Mucosa of gallbladder (tissue), 1 donor: ENCODE measurements at places on chromosomes 2 and 18.

DNA sequence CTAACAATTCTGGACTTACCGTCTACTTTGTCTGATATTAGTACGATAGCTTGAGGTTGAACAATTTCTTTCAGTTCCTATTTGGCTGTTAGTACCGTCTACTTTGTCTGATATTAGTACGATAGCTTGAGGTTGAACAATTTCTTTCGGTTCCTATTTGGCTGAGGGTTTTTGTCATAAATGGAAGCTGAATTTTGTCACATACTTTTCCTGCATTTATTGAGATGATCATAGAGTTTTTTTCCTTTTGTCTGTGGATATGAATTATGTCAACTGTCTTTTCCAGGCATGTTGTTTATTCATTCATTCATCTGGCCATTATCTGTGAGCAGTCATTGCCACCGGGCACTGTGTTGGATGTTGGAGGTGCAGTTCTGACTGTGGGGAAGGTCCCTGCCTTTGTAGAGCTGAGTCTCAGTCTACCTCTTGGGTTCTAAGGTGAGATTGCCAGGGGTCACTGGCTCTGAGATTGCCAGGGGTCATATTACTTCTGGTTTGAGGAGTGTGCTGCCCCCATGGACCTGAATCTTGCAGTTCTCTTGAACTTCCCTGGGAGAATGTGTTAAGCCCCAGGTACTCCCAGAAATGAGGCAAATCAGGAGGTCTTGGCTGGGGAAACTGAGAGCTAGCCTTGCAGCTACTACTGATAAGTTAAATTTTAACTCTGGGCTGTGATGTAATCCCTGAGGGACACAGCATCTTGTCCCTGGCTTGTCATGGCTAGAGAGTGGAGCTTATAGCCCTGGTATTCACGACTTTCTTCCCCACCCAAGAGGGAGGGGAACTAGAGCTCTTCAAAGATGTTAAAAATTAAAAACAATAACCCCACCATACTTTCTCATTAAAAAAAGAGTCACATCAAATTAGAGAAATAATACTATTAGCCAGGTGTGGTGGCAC lies 89.1 kb upstream of the MBOAT2 start:
- no peak for DNase-seq

DNA sequence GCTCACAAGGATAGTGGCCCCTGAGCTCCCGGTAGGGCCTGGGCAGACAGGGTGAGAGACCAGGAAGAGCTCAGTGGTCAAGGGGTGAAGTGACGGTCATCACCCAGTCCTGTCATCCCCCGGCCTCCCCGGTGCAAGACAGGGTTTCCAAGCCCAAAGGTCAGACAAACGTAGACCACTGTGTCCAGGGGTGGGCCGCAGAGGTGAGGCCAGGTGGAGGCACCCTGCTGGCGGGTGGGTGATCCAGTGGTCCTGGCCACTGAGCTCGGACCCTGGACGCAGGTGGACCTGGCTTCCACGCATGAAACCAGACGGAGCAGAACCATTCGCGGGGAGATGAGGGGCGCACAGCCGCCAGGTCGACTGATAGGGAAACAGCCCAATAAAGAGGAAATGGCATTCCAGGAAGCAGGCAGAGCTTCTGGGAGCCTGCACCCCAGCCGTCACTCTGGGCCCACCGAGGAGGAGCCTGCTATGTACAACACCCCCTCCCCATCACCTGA lies 14.4 kb upstream of the SNED1 start:
- no peak for DNase-seq

DNA sequence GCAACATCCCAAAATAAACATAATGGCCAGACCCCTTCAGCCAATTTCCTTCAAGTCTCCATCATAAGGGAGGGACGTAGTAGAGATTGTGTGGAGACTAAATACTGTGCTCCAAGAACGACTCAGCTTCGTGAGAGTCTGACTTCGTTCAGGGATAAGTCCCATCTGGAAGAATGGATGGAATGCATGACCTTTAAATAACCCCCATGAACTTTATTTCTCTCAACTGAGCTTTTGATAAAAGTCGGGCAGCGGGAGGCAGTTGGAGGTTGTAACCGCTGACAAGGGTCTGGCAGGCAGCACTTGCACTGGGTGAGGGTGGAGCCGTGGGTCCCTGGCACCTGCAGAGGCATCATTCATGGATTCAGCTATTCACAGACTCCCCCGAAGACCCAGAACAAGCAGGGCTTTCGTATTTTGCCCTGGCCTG lies 115.9 kb downstream of the ZFP36L2 start:
- no peak for DNase-seq

DNA sequence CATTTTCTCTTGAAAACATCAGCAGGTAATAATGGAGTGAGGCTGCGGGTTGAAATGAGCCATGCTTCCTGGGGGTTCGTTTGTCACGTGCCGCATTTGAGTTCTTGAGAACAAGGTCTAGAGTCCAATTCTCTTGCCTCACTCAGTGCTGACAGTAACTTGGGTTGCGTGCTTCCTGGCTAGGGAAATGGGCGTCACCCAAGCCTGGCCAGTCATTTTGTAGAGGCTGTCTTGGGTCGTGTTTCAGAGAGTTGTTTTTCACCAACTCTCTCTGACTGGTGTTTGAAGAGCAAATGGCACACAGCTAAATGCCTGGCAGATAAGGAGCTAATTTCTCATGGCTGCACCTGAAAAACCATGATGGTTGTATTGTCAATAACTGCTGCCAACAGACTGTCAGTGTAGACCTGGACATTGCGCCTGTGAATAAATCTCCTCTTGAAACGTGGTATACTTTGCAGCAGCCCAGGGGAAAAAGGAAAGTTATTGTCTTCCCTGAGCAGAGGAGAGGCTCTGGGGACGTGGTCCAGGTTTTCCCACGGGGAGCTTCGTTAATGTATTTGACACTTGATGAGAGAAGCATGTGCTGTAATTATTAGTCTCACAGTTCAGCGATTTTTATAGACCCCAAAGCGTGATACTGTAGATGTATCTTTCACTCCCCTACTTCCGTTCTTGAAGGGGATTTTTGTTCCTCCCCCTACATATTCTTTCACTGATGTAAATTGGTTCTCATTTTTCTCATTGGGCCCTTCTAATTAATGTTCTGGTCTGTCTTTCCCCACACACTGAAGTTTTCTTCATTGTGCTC lies 196.0 kb downstream of the FHOD3 start:
- peak; percentile 28 for DNase-seq

GRCh38 chr2:29325544-29325943 lies 210.3 kb downstream of the CLIP4 start:
- no peak for DNase-seq

GRCh38 chr2:127094509-127095366 lies 12.2 kb downstream of the BIN1 start:
- DNase-seq = peak; percentile 62

DNA sequence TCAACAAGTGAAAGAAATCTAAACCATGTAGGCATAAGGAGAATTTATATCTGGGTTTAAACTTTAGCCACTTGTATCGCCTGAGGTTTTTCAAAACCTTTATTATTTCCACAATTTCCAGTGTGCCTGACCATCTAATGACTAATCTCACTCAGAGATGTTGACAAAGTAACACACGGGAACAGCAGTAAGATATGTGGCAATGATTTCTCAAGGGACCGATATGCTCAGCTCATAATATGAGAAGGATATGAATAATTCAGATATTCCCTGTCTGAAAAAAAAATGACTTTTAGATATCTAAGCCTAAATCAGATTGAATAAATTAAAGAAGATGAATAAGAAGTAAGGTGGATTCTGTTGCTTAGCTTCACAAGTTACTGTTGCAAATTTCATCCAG lies 43.5 kb downstream of the TMEM163 start:
- no peak for DNase-seq

DNA sequence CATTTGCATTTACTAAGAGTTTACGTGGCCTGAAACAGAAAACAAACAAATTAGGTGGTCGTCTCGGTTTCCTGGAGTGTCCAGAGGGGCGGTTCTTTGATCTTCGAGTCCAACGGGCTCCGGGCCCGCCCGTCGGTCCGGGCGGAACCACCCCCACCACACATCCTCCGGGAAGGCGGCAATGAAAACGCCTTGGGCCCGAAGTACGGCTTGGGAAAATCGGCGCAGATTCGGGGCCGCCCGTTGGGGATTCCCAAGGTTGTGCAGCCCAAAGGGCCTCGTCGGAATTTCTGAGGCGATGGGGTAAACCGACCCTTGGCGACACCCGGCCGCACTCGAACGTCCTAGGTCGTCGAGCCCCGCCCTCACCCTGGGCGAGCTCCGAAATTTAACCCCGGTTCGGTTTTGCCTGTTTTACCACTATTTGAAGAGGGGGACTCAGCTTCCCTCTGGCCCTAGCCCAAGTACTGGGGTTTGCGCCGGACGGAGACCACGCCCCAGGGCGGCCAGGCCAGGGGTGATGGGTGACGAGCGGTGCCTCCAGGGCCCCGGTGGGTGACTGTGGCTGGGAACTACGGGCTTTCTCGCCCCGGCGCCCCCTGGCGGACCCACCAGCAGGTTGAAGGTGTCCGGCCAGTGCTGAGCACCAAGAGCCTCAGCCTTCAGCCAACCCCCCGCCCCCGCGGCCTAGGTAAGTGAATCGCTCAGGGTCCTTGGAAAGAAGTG lies 1.9 kb upstream of the CFAP53 start:
- DNase-seq = peak; percentile 83

DNA sequence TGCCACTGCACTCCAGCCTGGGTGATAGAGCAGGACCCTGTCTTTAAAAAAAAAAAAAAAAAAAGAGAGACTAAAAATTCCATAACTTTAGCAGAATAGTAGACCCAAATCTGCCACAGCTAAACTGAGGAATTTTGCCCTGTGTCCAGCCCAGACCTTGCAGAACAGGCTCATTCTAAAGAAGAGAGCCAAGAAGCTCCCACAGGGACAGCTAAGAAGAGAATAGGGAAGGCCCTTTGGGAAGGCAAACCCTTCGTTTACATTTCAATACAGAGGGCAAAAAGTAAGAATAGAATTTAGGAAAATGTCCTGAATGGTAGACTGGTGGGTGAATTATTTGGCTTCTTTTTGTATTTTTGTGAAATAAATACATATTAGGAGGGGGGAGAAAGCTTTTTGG lies 21.5 kb upstream of the BZW1 start:
- no peak for DNase-seq

- DNase-seq = no peak
Measured at GRCh38 chr2:22020091-22020742, 896.4 kb downstream of the TDRD15 start.

GRCh38 chr2:13115643-13116042 lies 398.9 kb downstream of the TRIB2 start:
- DNase-seq = no peak

GRCh38 chr2:80378-80777 lies 34.1 kb upstream of the FAM110C start:
- no peak for DNase-seq

DNA sequence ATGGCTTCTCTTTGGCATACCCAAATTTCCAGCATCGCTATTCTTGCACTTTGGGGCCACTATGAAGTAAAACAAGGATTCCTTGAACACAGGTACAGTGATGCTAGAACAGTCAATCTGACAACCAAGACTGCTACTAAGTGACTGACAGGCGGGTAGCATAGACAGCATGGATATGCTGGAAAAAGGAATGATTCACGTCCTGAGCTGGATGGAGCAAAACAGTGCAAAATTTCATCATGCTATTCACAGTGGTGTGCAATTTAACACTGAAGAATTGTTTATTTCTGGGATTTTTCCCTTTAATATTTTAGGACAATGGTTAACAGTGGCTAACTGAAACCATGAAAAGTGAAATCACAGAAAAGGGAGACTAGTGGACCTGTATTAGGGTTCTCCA lies 1511.2 kb upstream of the ZEB2 start:
- no peak for DNase-seq

DNA sequence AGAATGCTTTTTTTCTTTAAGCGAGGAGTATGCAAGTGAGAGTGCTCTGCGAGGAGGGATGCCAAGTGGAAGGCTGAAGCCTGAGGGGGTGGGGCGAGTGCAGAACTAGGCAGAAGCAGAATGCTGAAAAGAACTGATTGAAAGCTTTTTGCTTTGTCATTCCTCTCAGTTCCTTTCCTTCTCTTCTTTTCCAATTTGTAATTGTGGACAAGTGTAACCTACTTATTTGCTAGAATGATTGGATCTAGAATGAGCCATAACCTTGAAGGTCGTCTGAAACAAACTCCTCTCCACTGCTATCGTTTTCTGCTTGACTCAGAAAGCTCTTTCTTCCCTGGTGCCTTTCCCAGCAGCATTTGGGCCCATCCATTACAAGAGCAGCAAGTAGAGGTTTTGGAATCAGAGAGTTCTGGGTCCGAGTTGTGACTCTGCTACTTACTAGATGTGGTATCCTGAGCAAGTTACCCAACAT lies 115.3 kb downstream of the METTL8 start:
- no peak for DNase-seq

DNA sequence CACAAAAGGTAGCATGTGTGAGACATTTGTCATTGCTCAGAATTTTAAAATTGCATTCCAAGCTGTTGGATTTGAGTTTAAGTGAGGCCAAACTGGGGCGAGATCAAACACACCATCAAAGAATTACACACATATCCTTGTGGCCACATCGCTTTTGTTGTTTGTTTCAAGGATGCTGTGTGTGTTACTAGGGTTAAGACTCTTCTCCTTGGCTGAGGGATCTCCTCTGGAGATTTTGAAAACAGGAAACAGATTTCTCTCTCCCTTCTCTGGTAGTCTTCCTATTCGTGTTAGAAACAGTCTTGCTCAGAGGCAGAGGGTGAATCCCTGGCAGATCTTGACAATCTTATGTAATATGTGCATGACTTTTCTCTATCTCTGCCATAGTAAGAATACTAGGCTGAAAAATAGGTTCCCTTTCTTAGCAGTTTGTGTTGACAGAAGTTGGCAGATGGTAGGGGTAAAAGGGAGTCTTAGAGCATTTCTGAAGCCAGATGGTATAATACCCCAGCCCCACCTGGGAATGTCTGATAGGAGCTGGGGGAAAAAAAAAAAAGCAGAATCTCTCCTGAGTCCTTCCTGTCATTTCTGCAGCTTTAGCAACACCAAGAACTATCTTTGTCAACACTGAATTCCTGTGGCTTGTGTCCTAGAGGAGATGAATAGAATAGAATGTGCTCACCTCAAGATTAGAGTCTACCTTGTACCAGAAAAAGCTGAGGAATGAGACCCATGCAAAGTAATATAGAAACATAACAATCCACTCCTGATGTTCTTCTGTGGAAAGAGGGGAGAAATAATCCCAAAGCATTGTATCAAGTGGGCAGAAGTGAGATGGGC lies 101.8 kb downstream of the XRCC5 start:
- no peak for DNase-seq

- no peak for DNase-seq
Measured at GRCh38 chr2:176193048-176193447, 4.6 kb downstream of the HOXD1 start.

GRCh38 chr18:23631746-23632145 lies 31.0 kb downstream of the ANKRD29 start:
- DNase-seq = no peak
